Activated T-cell treated with anti-CD3 and anti-CD28 coated beads for 48 hours (primary cell): ENCODE measurements at places on chromosomes 3 and 15.

- DNase-seq, result peak; percentile 13
These were observed 412.9 kb downstream of the TIGIT start for GRCh38 chr3:114706591-114707232.

- DNase-seq, result no peak
These were observed 26.1 kb upstream of the KLHL6 start for GRCh38 chr3:183581496-183582155.

- DNase-seq, result no peak
These were observed 14.4 kb upstream of the NOX5 start for GRCh38 chr15:69000091-69000490.

DNA sequence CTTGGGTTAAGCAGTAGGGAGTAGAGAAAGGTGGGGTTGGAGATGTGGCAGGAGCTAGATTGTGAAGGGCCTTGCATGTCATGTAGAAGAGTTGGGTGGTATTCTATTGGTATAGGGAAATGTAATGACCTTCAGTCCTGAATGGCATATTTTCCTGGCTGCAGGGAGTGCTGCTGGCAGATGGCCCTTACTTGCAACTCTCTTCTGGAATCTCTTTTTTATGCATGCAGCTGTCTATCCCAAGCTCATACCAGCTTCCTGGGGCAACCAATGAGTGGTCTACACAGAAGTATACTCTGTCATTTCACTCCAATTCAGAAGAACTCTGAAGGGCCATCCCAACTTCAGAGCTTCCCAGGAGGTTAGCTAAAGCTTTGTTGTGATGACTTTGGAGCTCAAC is 144.7 kb upstream of the ANKRD28 start:
- no peak for DNase-seq

DNA sequence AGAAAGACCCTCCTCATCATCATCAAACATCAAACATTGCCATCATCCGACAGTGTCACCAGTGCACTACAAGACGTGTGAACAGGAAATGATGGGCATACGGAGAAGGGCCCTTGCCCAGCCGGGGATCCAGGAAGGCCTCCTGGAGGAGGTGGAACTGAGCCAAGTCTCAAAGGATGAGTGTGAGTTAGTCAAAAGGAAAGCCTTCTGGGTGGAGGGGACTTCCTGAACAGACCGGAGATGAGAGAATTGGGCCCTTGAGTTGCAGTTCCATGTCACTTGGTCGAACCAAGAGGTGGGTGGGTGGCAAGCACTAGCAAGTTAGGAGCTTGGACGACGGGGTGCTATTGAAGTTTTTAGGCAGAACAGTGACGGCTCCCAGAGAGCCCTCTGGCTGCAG is 8.5 kb downstream of the SEMA4B start:
- no peak for DNase-seq
